ENCODE measurements at places on chromosomes 7 and 10.

DNA sequence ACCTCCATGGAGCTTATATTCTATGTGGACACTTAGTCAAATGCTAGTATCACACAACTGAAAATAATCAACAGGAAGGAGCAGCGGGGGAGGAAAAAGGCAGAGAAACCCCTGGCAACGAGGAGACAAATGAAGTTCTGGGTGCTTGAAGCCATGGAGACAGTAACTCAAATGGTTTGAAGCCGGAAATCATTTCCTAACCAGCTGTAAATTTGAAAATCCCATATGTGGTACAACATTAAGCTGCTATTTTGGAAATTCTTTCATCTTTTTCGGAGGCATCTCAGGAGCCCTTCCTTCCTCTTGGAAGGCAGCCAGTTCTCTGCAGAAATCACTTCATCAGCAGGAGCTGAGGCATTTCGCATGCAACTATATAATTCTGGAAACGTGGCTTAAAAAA is 91.4 kb downstream of the PPP1R3C start:
- no peak for DNase-seq

- no peak for DNase-seq
These were observed 90.1 kb upstream of the ATP6V0A4 start for GRCh38 chr7:138887872-138888656.

- DNase-seq: no peak
These were observed 111.9 kb downstream of the TCERG1L start for GRCh38 chr10:131199646-131200045.

GRCh38 chr7:91264924-91265681 is 870 bp downstream of the FZD1 start:
- DNase-seq: no peak

DNA sequence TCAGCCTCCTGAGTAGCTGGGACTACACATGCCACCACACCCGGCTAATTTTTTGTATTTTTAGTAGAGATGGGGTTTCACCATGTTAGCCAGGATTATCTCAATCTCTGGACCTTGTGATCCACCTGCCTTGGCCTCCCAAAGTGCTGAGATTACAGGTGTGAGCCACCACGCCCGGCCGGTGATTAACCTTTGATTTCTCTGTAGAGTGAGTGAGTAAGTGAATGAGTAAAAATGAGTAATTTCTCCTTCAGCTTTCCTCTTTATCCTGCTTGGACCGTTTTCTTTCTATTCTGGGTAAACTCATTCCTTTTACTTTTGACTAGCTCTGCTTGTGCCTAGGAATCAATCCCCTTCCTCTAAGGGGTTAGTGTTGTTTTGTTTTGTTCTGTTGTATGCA is 36.8 kb downstream of the ST7 start:
- no peak for DNase-seq

GRCh38 chr7:99457650-99458493 is 8.1 kb downstream of the ATP5MF start:
- no peak for DNase-seq

GRCh38 chr10:132914732-132915131 is 27.6 kb downstream of the CFAP46 start:
- no peak for DNase-seq

- no peak for DNase-seq
These were observed 19.7 kb downstream of the GPRIN2 start for GRCh38 chr10:46536781-46537180.

DNA sequence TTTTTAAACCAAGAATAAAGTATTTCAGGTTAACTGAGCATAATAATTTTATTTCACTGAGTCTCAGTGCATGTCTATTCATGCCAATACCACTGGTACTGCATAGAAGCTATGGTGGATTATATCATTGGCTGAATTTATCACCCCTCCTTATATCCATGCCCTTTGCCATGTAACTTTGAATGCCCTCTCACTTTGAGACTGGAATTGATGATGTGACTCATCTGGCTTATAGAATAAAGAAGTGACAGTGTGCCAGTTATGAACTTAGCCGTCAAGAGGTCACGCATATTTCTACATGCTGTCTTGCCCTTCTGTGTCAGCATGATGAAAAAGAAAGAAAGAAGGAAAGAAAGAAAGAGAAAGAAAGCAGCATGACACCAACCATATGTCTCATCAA is 20.7 kb upstream of the ABLIM1 start:
- no peak for DNase-seq

DNA sequence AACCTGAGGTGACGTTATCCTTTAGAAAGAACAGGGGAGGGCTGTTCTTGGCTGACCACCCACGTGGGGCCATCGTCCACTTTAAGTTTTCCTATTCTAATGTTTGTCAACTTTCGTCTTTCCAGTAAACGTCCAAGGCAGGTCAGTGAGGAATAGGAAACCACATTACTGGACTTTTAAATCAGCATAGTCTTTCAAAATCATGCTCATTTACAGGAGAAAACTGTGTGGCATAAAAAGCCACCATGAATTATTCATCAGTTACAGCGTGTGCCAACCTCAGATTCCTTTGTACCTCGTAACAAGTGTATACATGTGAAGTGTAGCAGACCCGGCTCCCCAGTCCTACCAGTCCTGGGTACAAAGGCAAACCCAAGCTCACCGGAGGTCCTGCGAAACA is 25.1 kb upstream of the ABLIM1 start:
- DNase-seq: no peak

DNA sequence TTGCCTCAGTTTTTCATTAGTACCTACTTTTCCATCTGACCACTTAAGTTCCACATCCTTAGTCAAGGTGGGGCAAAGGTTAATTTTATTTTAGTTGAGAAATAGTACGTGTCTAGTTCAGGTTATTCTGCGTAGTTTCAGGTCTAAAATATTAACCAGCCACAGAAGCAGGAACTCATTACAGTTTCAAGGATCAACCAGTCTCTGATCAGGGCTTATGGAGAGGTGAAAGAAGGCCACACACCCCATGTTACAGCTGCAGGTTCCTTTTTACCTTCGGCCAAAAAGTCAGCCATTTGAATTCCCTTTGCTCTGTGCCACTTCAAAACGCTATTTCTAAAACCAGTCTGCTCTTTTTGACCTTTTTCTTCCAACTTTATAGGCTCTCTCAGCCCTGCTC is 134.2 kb downstream of the CTTNBP2 start:
- DNase-seq: no peak

GRCh38 chr7:96674565-96674964 is 35.1 kb downstream of the SEM1 start:
- DNase-seq: no peak

- DNase-seq: no peak
These were observed 517.5 kb downstream of the KIF20B start for GRCh38 chr10:90218846-90219245.

GRCh38 chr10:132699411-132700155 is 86.4 kb downstream of the NKX6-2 start:
- DNase-seq: no peak

GRCh38 chr10:15196021-15196834 is 27.7 kb upstream of the NMT2 start:
- DNase-seq: no peak

GRCh38 chr7:101198476-101198875 is 2.4 kb downstream of the MOGAT3 start:
- no peak for DNase-seq

DNA sequence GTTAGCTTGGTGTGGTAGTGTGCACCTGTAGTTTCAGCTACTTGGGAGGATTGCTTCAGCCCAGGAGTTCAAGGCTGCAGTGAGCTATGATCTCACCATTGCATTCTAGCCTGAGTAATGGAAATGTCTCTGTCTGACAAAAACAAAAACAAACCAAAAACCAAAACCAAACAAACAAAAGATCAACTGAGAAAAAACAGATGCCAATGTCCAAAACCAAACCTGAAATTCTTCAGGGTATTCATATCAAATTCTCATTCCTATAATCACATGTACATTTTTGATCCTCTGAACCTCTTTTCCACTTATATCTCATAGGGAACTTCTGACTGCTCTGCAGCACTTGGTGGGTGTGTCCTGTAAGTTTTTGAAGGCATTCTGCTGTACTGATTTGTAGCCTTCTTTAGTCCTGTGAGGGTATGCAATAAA is 87.0 kb downstream of the CDK6 start:
- DNase-seq: no peak

- no peak for DNase-seq
These were observed 86.0 kb upstream of the FGFR2 start for GRCh38 chr10:121684276-121684675.

- DNase-seq: no peak
These were observed 760 bp downstream of the THNSL1 start for GRCh38 chr10:25017154-25017590.

- no peak for DNase-seq
These were observed 1.9 kb downstream of the HTR5A start for GRCh38 chr7:155071916-155072571.

DNA sequence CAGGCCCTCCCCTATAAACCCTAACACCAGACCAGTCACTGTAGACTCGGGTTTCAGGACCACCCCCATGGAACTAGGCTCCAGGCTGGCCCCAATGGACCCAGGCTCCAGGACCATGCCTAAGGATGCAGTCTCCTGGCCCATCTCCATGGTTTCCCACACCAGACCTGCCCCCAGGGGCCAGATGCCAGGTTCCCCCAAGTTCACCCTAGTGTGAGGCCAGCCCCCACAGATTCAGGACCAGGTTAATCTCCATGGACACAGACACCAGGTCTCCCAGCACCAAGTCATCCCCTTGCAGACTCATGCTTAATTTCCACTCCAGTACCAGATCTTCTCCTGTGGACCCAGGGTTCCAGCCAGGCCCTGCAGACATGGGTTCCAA is 103.8 kb upstream of the LANCL2 start:
- DNase-seq: no peak

DNA sequence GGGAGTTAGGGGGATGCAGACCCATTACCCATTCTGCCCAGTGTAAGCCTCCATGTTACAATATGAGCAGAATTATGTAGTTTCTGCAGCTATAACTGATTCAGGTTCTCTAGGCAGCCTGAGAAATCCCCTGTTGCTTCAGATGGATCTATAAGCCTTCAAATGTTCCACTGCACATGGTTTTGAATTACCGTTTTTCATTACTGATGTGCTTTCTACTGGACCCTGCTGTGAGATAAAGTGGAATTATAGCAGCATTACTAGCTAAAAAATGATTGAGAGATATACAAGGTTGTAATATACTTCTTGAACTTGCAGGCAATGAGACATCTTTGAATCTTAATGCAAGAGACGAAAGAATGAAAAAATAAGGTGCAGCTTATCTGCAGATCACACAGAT is 38.4 kb upstream of the ANAPC16 start:
- no peak for DNase-seq

- DNase-seq: no peak
These were observed 35.6 kb upstream of the C10orf90 start for GRCh38 chr10:126705951-126706565.

GRCh38 chr7:68119411-68119810 is 1122.8 kb downstream of the TYW1 start:
- no peak for DNase-seq

- no peak for DNase-seq
These were observed 249.9 kb downstream of the IPMK start for GRCh38 chr10:58017719-58018367.

DNA sequence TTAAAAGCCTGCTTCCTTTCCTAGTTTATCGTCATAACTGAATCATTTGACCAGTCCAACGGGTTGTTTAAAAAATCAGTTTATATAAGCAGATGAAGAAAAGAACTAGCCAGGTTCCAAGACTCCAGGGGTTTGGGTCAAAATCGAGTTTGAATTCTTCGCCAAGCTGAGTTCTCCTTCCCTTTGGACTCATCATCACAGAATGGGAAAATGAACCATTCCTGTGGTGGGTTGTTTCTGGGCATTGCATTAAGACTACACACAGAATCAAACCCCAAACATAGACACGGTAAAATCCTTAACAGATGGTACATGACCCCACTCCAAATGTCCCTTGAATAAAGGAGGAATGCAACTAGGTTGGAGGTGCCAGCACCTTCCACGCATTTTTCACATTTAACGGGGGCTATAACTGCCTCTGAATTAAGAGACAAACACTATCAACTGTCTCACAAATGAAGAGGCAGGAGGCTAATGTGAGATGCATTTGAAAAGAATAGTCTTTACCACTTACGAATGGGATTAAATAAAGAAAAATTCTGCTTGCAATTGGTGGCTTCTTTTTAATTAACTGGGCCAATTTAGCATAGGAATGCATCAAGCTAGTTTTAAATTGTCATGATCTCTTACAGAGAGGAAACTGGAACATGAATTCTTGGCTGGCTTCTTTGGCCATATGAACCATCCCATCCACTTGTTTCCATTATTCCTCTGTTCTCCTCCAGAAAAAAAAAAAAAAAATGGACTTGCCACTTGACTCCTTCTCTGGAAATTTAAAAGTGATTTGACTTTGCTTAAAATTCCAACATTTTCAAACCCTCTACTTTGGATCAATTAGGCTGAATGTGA is 61.1 kb downstream of the CHST15 start:
- no peak for DNase-seq

GRCh38 chr7:143016996-143017395 is 9.9 kb downstream of the OR9A2 start:
- no peak for DNase-seq

DNA sequence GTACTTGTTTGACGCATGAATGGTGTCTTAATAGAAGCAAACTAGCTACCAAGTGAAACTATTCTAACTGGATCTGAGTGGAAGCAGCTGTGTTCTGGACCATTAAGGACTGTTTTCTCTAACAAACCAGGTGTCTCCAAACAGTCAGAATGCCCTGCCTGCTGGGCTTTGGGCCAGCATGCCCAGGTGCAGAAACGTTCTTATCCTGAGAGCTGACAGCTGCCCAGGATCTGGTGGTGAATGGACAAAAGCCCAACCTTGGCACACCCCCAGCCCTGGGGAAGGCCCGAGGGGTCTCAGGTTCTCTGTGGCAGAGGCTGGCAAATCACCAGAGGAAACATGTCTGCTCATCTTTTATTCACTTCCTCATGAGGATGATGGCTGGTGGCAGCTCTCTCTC is 48.2 kb upstream of the LAMB4 start:
- peak; percentile 88 for DNase-seq

DNA sequence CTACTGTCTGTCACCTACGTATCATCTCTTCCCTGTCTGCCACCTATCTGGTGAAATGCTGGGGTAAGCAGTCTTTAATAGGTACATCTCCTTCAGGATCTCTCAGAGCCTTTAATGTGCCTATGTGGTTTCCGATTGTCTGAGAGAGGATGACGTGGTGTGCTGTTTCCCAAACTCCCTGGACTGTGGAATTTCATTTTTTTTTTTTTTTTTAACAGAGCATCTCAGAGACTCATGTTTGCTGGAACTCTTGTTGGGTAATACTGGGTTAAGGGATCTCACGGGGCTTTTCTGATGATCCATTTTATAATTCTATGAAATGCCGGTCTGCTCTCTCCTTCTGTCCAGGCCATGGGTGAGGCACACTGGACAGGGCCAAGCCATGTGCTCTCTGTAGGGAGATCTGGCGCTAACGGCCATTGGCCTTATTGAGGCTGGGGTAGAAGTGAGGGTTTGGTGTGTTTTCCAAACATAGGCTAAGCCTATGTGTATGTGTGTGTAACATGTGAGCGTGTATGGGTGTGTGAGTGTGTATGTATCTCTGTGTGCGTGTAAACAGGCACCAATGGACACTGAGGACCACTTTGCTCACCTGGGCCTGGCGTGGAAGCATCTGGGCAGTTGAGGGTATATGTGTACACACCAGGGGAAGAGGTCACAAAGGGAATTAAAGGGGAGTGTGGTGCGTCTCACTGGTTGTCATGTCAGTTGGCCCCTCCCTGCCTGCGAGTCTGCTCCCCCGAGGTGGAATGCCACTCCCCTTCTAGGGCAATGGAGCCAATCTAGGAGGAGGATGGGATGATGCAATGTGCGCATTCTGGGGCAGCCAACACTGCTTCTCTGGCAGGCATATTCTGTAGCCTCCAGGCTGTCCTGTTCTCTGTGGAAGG is 7.8 kb downstream of the ADRA2A start:
- DNase-seq: no peak

GRCh38 chr10:122379041-122379440 is 4.5 kb downstream of the PLEKHA1 start:
- DNase-seq: no peak

Measured in NCI-H1436 treated with DMSO at 0.1 percent for 48 hours (cell line).